ENCODE measurements at places on chromosomes 3 and 15.

- no peak for DNase-seq
These were observed 650.2 kb downstream of the ZNF385D start for GRCh38 chr3:21100656-21101359.

DNA sequence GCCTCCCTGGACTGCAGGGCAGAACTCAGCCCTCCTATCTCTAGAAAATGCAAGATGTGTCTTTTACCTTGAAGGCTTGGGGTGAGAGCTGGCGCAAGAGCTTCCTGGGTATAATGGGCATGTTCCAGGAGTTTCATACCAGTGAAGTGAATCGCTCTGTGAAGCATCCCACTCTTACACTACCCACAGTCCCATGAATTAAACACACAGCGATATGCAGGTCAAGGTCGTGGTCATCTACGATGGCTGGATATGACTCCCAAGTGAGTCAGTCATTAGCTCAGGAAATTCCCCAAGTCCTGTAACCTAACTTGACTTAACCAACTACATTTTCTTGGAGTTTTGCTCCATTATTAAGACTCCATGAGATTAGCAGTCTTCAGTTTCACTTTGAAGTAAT lies 439.7 kb downstream of the NTRK3 start:
- DNase-seq = no peak

DNA sequence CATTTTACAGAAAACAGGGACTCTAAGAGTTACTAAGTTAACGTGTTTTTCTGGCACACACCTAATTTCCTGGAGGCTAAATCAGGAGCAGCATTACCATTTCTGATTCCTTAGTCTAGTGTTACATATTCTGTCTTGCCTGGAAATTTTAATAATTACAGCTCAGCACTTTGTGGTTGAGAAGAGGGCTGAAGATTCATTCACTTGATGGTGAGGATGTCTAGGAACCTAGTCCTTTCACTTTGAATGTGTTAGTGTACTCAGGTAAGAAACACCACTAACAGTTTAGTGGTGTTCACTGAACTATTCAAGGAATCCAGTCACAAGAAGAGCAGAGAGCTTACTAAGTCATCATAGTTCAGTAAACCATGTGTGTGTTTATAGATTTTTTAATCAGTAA lies 102.8 kb downstream of the STT3B start:
- no peak for DNase-seq

DNA sequence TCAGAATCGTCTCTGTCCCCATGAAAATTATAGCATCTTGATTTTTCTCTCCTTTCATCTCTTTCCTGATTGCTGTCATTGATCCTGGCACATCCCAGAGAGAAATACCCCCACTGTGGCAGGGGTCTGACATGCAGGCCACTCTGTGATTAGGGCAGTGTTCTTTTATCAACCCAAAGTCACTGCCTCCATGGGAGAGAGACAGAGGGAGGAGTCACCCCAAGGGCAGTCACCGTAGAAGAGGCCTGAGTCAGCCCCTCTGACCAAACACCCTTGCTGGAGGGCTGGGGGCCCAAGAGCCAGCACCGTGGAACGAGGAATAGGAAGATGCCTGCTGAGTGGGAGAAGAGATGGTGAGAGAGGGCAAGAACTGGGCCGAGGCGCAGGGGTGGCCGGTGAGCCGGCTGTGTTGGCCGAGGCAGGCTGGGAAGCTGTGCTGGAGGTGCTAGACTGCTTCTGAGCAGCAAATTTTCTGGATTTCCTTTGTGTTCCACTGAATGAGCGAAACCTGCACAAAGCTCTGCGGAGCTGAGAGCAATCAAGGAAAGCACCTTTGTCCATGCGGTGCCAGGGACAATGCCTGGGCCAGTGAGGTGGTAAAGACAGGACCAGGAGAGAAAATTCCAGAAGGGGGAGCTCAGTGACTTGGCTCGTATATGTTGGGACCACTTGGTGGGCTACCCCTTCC lies 103.8 kb downstream of the ADCY5 start:
- DNase-seq = no peak

GRCh38 chr3:153069598-153070510 lies 92.2 kb upstream of the RAP2B start:
- DNase-seq = no peak

DNA sequence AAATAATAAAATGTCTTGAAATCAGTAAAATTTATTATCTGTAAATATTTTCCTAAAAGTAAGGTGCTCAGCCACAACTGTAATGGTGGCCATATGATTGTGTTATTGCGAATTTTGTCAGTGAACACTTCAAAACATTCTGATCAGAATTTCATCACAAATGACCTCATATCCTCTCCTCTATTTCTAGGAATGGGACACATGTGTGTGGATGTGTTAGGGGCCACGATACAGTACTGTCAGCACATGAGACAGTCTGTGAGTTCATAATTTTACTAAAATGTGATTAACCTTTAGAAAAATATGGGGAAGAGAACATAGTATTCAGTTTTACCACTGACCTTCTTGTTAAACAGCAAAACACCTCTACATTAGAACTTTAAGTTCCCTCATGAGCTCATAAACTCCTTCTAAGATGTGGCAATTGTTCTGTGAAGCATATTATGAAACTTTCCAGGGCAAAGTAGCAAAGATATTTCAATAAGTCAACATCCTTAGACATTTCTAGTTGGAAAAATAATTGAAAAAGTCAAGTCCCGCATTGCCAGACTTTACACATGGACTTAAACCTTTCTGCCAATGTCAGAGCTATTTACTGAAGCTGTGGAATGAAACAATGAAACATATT lies 158.2 kb upstream of the ABI3BP start:
- DNase-seq = no peak

- no peak for DNase-seq
These were observed 43.6 kb upstream of the WWTR1 start for GRCh38 chr3:149701206-149701976.

DNA sequence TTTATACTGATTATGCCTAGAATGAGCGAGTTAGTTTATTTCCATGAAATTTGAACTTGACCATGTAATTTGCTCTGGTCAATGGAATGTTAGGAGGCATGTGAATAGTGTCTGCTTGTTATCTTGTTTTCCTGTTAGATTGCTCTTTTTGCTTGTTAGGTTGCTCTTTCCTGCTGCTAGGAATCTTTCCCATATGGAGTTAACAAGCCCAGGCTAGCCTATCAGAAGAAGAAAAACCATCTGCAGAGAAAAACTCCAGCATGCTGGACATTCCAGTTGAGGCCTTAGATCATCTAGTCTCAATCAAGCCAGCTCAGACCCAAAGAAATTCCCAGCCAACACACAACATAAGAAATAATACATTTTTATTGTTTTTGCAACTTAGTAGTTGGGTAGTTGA lies 470.2 kb upstream of the AGTR1 start:
- no peak for DNase-seq
